ENCODE measurements at places on chromosomes 12 and 14. TPM values are rescaled to one million over a fixed set of nuclear protein-coding genes. Genes with fewer than 3 reads are reported as not detected.

ANAPC7 gene
- 66.6 TPM for total RNA-seq

OLR1 gene
- 1.4 TPM for total RNA-seq

RD3L gene
- total RNA-seq, result not detected

STK38L gene
- 47.0 TPM for total RNA-seq

TMPO gene
- 122 TPM for total RNA-seq

CHMP4A gene
- total RNA-seq, result 44.7 TPM

Measured in mesothelial cell of epicardium (in vitro differentiated cells).